Left colon (tissue), 2 donors: ENCODE measurements at places on chromosomes 12 and 14.

DNA sequence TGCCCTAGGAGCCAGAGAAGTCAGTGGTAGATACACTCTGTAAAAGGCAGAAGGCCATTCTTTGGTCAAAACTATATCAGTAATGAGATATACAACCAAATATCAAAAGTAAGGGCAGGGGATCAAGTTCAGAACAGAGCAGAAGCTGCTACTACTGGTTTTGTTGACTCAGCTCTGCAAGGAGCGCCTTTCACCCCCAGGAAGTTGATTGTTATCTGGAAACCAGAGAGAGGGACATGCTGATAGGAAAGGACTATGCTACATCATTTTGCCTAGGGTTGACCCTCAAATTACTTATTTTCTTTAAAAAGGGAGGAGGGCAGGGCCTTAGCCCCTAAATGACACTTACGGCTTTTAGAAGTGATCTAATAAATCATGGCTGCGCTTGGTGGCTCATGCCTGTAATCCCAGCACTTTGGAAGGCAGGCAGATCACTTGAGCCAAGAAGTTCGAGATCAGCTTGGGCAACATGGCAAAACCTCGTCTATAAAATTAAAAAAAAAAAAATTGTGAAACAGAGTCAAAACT is 194.0 kb downstream of the KLHL28 start:
- DNase-seq: no peak

DNA sequence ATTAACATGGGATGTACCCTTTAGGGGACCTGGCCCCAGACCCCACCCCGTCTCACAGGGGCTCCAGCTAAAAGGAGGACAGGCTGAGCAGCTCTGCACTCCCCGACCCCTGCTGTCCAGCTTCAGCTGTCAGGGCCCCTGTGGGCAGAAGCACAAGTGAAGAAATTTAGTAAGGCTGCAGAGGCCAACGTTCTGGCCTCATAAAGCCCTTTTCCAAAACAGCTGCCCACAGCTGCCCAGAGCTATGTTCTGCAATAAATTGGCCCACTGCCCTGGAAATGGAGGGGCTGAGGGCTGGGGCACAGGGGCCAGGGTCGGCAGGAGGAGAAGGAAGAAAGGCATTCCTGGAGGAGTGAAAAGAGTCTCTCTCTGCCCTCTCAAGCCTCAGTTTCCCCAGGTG is 357.1 kb downstream of the BCL11B start:
- no peak for DNase-seq

GRCh38 chr12:98256830-98257229 is 258.6 kb upstream of the TMPO start:
- no peak for DNase-seq

- DNase-seq: no peak
Observed at GRCh38 chr12:109670731-109671130, 42.9 kb upstream of the FAM222A start.

- no peak for DNase-seq
Observed at GRCh38 chr12:5748027-5748426, 197.0 kb downstream of the ANO2 start.

DNA sequence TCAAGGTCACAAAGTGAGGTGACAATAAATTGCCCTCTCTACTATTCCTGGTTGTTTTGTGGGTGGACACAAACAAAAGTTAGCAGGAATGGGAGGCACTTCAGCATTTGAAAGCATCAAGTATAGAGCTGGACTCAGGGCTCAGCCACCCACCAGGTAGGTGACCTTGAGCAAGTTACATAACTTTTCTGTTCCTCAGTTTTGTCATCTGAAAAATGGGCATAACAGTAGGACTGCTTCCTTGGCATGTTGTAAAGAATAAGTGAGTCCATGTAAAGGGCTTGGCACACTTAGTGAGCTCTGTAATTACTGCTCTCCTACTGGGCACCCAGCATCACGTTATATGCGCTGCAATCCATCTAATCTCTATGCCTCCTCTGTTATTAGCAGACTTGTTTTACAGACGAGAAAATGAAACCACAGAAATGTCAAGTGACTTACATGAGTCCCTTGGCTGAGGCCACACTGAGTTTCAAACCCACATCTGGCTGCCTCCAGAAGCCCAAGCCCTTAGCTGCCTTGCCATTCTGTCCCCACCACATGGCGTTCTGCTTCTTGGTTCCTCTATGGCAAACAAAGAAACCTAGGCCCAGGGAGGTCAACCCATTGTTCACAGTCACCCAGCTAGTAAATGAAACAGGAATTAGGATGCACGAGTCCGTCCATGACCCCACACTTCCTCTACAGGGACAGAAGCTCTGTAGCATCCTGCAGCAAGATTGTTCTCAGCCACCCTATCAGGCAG is 63.2 kb upstream of the SLC24A4 start:
- DNase-seq: no peak

GRCh38 chr12:4168036-4168435 is 105.5 kb upstream of the CCND2 start:
- no peak for DNase-seq
